EH (cell line): ENCODE measurements at places on chromosomes 3 and 15.

GRCh38 chr3:163951397-163951987 is 1126.8 kb downstream of the SI start:
- DNase-seq: no peak

DNA sequence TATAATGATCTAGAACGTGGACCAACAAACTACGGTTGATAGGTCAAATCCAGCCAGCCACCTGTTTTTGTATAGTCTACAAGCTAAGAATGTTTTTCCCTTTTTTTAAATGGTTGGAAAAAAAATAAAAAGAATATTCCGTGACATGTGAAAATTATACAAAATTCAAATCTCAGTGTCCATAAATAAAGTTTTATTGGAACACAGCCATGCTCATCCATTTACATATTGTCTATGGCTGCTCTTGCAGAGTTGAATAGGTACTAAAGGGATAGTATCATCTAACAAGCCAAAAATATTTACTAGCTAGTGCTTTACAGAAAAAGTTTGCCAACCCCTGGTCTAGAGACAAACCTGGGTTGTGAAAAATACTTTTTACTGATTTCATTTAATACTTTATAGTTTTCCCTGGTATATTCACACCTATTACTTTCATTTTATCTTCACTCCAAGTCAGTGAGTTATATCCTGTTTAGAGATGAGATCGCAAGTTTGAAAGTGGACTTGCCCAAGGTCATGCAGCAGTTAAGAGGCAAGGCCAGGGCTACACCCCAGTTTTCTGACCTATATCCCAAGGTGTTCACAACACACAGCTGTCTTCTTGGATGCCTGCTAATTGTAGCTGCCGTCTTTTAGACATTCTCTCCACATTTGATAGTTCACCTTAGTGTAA is 58.4 kb downstream of the IGF2BP2 start:
- DNase-seq: no peak

DNA sequence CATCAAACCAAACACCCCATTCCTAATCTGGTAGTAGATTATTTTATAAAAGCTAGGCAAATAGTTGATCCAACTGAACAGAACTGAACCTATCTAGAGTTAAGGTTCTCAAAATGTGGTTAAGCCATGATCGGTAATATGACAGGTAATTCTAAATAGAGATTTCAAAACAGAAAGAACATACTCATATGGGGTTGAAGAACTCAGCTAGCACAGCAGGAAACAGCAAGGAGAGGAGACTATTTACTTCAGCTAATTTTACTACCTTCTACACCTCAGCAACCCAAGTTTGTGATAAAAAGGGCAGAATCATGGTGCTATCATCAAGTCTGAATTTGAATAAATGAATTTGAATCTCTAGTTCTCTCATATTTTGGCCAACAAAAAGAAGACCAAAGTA is 11.8 kb downstream of the CD47 start:
- no peak for DNase-seq

GRCh38 chr3:161049683-161050248 is 55.4 kb downstream of the B3GALNT1 start:
- no peak for DNase-seq

- peak; percentile 42 for DNase-seq
Observed at GRCh38 chr15:49620199-49620598, 419 bp downstream of the FAM227B start.
